GM20000 (cell line): ENCODE measurements at places on chromosomes 11 and 22.

DNA sequence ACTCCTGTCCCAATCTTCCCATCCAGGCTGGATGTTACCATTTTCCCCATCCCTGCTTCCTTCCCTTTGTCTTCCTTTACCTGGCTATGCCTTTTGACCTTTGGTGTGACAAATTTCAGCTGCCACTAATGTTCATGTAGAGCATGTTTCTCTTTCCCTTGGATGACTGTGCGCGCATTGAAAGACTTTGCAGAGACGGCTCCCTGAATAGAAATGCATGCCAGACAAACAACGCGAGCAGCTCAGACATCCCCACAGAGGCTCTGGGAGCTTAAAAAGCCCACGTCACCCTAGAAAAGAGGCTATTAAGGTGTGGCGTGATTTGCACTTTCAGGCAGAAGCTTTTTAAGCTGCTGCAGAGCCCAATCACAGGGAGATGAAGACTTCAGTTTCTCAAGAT, 202.0 kb downstream of the NTM start:
- DNase-seq: no peak

DNA sequence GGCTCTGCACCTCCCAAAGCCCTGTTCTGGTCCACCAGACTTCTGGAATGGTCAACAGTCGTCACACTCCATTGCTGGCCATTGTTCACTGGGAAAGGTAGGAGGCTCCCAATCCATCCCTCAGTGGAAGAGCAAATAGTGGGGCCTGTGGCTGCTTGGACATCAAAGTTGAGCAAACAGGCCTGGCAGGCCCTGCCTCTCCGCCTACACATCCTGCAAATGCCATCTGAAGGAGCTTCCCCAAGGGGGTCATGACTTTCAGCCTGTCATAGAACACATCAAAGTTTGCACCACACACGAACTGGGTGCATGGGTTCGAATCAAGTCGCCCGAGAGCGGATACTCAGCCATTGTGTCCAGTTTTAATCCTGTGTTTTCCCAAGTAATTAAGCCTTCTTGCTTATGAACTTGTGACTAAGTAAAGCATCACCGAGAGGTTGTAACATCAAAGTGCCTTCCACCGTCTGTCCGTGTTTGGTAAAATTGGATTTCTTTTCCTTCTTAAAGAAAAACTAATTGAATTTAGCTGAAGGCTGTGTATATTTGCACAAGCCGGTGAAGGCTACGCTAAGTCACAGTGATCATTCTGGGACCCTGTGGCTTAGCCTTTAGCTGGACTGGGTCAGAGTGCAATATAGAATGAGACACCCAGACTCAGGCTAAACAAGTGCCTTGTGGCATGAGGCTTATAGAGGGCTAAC, 36.1 kb downstream of the CLPB start:
- DNase-seq: no peak

- DNase-seq: no peak
Measured at GRCh38 chr11:30956751-30957150, 370.6 kb upstream of the MPPED2 start.

DNA sequence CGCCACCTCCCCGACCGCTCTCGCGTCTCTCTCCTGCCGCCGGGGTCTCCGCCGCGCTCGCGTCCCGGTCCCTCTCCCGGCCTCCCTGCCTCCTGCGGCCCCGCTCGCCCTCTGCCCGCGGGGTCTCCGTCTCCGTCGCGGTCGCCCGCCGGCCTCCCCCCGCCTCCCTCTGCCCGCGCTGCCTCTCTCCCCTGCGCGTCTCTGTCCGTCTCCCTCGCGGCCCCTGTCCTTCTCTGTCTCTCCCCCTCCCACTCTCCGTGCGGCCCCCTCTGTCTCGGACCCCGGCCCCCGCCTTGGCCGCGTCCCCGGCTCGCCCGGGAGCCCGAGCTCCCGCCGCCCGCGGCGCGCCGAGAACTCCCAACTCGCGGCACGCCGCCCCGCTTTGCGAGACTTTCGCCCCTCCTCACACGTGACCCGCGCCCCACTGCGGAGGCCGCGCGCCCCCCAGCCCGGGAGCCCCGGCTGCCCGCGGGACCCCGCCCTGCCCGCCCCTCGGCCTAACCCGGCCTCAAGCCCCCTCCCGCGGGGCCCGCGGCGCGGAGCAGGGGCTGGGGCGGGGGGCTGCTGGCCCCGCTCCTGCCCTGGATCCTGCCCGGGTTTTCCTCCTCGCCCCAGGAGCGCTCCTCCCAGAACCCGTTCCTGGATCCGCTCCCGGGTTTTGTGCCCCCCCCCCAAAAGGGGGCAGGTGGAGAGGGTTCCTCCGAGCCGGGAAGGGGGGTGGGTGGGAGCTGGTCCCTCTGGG, 702 bp upstream of the KCNJ4 start:
- DNase-seq: peak; percentile 54

DNA sequence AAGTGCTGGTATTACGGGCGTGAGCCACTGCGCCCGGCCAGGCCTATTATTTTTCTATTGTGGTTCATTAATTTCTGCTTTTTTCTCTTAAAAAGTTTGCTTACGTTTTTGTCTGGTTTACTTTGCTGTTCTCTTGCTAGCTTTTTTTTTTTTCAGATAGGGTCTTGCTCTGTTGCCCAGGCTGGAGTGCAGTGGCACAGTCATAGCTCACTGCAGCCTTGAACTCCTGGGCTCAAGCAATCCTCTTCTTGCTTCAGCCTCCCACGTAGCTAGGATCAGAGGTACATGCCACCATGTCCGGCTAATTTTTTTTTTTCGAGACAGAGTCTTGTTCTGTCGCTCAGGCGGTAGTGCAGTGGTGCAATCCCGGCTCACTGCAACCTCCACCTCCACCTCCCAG, 18.7 kb downstream of the F2 start:
- no peak for DNase-seq

DNA sequence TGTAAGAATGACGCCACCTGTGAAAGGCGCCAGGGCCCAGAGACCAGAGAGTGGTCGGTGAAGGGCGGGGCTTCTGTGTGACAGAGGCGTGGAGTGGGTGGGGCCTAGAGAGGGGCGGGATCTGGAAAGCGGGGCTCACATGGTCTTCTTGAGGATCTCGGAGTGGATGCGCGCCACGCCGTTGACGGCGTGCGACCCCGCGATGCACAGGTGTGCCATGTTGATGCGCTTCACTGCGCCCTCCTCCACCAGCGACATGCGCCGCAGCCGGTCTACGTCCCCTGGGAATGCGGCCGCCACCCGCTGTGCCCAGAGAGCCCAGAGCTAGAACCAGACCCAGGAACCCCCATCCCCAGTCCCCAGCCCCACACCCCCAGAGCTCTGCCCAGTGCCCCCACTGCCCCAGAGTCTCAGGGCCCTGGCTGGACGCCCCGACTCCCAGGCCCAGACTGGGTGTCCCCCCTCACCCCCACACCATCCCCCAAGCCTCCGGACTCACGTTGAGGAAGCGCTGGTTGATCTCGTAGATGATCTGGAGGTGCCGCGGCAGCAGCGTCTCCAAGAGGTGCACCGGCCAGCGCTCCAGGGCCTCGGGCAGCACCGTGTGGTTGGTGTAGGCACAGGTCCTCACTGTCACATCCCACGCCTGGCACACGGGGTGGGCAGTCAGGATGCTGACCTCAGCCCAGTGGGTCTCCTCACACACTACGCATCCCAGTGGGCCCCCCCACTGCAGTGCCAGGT, 6.2 kb downstream of the PYGM start:
- DNase-seq: no peak

DNA sequence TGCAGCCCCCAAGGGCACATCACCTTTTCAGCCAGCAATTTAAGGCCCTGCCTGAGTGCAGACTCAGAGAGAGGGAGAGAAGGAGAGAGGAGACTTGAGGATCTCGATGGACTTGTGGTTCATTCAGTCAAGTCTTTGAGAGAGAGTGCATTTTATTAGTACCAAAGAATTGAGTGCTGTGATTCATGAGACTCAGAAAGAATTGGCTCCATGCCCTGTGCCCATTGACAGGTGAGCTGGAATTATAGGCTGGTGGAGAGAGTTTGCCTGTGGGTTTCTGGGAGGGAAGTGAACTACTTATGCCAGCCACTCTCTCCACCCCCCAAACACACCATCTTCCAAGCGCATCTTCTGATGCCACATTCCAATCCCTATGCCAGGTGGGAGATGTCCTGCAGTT, 236.8 kb downstream of the MN1 start:
- DNase-seq: no peak

- DNase-seq: no peak
Measured at GRCh38 chr22:41656556-41656955, 32.1 kb downstream of the SNU13 start.

- no peak for DNase-seq
Measured at GRCh38 chr11:96748639-96749370, 359.0 kb downstream of the JRKL start.

GRCh38 chr11:85874265-85874664, 19.1 kb downstream of the CCDC83 start:
- no peak for DNase-seq

DNA sequence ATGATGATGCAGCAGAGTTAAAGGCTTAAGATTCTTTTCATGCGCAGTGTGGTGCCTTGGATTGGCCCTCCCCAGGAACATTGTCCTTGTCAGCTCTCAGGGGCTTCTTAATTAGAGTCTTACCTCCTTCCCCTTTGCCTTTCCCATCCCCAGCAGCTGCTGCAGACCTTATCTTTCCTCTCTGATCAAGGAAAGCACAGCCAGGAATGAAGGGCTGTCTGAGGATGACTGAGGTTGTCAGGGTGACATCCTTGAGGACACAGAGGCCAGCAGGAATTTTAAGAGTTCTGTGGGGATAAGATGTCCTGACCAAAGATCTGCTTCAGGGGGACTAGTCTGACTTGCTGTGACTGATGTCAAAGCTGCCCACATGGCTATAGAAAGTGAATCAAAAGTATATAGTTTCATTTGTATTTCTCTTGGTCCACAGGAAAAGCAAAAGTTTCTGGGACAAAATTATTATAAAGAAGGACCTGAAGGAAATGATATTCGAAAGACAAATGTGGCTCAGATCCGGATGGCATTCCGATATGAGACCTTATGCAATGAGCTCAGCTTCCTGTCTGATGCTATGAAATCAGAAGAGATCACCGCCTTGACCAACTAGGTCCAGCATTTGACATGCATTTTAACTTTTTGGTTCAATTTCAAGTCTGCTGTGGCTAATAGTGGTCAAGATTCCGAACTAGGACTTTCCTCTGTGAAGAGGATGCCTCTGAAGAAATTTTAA, 35.5 kb downstream of the RNF141 start:
- no peak for DNase-seq

- peak; percentile 37 for DNase-seq
Measured at GRCh38 chr11:71962428-71963038, 33.7 kb downstream of the RNF121 start.

GRCh38 chr11:96620464-96621044, 230.7 kb downstream of the JRKL start:
- no peak for DNase-seq

DNA sequence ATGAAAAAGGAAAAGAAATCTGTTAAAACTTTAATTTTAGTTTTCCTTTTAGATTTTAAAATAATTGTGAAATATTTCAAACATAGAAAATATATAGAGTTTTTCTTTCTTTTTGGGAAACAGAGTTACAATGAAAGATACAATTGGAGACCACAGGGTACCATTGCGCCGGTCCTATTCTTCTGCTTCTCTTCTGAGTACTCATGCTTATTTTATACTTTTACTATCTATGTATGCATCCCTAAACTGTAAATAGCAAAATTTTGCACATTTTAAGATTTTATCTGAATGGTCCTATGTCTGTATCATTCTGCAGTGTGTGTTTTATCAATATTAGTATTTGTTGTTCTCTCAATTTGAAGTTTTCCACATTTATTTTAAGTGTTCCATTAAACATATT, 65.0 kb downstream of the EHF start:
- no peak for DNase-seq

- DNase-seq: peak; percentile 85
Measured at GRCh38 chr11:19241260-19242178, 774 bp upstream of the E2F8 start.

DNA sequence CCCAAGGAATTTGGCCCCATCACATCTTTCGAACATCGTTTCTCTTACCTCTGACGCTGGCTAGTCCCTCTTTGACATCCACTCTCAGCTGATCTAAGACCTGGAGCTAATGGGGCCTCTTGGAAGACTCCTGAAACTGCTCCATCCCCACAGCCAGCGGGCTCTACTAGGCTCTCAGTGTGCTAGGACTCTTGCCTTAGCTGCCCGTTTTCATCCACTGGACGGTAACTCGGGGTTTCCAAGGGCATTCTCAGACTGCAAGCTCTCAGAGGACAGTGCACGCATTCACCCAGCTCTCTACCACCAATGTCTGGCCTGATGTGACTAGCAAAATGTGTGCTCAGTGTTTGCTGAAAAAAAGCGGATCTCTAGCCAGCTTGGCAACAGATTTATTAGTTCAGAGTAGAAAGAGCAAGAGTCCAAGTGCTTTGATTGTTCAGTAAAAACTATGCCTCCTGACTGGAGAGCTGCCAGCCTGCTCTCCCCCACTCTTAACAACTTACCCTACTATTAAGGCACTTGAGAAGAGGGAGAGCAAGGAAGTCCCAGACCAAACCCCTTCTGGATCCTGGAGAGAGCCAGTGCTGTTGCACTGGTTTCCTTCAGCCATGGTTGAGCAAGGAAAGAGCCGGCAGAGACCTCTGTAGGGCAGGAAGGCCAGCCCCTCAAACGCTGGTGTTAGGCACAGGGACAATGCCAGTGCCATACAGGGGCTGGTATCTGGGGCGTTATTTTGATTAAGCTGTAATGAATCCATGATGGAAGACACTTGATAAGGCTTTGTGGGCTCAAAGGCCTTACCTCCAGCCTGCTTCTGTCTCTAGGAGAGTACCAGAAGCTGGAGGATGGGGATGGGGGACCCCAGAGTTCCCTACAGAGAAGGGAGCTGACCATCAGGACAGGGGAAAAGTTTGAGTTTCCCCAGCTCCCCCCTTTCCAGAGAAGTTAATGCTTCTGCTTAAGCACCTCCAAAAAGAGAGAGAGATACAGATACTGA, 9.2 kb downstream of the RELA start:
- DNase-seq: no peak
